Activated gamma-delta T cell (primary cell): ENCODE measurements at places on chromosomes 3 and 15.
A peak's percentile ranks its signal among the peaks of the same experiment; 100 is the strongest.

DNA sequence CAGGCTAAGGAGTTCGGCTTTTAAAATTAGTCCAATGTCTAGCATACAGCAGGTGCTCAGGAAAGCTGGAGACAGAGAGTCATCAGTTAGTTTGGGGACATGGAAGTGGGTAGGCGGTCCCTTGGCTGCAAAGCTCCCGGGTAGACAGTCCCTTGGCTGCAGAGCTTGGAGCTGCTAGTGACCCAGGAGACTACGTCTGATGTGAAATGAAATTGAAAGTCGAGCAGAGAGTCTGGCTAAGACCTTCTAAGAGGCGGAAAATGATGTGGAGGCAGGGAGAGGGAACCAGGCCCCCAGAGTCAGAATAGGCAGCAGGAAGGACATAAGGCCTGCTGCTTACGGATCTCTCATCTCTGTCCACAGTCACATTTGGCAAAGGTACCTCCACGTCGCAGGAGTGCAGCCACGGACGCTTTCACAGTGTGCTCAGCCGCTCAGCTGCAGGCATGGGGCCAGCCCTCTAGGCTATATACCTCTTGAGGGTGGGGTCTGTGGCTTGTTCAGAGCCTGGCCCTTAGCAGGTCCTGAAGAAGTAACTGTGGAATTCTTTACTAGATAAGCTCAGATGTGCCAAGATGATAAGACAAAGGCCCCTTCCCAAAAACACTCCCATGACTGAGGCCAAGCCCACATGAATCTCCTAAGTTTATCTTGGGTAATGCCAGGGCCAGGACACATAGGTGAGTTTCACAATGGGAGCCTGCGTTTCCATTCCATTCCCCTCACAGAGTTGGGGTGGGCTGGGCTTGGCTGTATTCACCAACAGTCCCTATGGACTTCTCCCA is 131.7 kb downstream of the XXYLT1 start:
- DNase-seq = no peak

DNA sequence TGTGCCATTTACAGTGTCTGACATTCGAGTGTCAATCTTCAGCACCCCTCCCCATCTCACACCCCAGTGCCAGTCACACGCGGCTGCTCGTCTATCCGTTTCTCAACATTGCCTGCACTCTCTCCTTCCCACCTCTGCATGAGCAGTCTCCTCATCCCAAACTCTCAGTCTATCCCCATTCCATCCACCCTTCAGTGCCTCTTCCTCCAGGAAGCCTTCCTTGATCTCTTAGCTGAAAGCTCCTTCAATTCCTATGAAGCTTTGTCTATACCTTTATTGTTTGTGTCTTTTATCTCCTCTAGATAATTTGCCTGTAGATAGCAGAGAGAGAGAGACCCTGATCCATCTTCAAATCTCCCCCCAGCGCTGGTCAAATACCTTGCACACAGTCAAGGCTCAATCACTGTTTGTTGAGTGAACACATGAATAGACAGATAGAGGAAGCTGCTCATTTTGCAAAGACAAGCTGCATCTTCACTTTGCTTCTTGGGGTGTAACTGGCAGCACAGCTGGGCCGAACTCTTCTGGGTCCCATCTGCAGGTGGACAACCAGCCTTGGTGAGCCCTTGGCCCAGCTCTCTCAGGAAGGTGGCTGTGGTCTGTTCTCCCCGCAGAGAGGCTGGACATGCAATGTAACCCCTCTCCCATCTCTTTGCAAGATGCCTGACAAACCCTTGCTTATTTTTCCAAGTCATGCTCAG is 52.8 kb downstream of the ITGA11 start:
- DNase-seq = no peak

GRCh38 chr3:181581656-181582055 is 130.1 kb upstream of the SOX2 start:
- DNase-seq = no peak

DNA sequence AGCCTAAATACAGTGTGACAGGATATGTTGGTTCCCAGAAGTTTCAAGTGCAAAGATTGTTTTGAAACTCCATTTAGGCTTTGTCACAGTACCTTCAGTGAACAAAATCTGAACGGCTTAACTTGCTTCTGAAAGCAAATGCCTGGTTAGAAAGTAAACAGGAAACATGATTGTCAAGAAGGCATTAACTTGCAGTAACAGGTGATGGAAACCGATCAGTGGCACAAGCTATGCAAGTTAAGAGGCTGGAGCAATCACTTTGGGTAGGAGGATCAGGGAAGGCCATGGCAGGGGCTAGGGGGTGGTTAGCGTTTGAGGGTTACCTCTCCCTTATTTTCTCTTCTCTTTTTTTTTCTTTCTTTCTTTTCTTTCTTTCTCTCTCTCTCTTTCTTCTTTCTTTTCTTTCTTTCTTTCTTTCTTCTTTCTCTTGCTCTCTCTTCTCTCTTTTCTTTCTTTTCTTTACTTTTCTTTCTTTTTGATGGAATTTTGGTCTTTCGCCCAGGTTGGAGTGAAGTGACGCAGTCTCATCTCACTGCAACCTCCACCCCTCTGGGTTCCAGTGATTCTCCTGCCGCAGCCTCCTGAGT is 2.4 kb downstream of the HYKK start:
- no peak for DNase-seq

DNA sequence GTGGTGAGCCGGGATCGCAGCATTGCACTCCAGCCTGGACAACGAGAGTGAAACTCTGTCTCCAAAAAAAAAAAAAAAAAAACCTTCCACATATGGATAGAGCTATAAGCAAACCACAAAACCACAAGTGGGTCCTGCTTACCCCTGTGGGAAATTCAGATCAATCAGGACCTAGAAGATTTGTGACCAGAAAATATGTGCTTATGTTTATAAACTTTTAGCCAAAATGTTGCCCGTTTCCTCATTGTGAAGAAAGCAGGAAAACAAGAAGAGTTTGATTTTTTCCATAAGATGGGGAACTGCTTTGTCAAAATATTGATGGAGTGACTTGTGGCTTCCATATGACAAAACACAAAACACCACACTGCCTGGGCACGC is 3.4 kb upstream of the SLC25A38 start:
- DNase-seq = no peak

GRCh38 chr3:176566757-176567156 is 630.5 kb downstream of the TBL1XR1 start:
- DNase-seq = no peak

GRCh38 chr3:147937891-147938290 is 528.7 kb downstream of the ZIC1 start:
- no peak for DNase-seq

DNA sequence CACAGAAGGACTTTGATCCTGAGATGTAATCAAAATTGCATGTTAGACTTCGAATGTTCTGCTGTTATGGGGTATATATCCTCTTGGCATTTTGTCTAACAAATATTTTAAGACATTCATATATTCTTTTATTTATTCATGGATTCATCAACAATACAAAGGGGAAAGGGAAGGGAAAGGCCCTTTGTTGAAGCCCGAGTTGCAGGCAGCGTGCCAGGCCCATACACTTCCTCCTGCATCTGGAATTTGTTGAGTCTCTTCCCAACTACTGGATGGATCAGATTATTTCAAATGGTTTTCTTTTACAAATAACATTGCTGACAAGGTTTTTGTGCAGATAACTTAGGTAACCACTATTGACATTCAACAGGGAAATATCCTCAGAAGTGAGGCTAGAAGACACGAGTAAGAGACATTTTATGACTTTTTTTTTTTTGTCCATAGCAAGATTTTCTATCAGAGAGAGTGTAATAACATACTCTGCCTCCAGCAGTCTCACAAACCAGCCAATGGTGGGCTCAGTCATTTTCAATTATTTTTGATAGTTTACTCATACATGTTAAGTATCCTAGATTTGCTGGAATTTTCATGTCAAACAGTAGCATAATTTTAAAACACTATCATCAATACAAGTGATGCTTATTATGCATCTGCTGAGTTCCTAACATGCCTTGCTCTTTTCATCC is 94.3 kb downstream of the RPL39L start:
- DNase-seq = no peak

DNA sequence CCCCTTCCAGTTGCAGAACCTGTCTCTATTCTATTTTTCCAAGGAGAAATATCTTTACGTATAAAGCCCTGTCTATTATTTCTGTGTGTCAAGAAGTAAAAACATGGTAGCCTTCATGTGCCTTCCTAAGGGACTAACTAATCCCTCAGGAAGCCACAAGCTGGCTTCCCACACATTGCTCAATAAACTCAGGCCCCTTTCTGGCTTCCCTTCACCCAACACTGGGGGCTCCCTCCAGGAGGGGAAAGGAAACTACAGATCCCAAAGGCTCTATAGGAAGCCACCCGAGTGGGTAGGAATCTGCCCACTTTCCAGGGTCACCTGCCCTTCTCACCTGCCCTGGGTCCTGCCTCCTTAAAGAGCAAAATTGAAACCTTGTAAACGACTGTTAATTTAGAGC is 4.6 kb downstream of the TLE3 start:
- DNase-seq = no peak

- DNase-seq = no peak
These were observed 223.5 kb upstream of the PROK2 start for GRCh38 chr3:72008226-72008996.

DNA sequence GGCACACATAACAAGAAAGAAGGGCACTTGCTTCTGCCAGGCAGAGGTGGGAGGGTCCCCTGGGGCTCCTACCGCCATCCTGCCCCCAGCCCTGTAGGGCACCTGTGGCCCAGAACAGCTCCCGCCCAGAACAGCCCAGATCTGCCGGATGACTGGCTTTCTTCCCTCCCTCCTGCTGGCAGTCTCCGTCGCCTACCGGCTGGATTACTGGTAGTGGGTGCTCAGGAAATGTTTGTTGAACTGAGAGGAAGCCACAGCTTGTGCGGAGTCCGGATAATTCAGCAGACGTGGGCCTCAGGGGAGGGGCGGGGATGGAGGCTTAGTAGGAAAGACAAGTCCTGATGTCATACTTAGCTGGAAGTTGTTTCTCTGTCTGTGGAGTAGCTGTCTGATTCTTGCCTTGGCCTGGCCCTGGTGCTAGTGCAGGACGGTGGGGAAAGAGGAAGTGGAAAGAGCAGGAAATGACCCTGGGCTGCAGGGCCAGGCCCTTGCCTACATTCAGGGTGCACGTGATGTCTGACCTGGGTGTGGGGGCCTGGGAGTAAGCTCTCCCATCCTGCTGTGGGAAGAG is 6.7 kb downstream of the CCDC9B start:
- DNase-seq = no peak

- no peak for DNase-seq
These were observed 229.2 kb upstream of the ZPLD1 start for GRCh38 chr3:102205647-102206046.

DNA sequence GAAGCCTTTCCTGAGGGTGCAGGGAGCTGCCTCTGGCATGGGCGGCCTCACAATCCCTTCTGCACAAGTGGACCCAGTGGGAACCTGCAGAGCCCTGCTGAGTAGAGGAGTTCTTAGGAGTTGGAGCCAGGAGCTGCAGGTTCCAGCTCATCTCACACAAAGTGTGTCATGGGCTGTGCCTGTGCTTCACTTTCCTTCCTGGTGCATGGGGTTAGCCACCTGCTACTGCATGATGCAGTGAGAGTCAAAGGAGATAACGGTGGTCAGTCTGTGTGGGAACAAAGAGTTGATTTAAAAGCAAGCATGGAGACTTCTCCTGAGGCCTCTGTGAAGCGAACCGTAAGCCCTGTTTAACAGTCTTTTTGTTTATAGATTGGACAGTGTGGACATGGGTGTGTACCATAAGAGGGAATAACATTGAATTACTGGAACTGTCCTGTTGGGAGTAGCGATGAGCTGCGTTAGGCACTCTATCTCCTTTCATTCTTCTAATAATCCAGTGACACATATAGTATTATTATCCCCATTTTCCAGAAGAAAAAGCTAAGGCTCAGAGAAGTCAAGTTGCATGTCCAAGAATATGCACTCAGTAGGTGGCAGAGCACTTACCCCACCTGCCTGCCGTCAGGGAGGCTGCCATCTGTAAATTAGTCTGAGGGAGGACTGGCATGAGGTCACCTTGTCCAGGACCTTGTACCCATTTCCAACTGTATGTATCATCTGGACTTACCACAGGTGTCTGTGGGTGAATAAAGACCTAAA is 68.7 kb upstream of the PRR23C start:
- no peak for DNase-seq

- no peak for DNase-seq
These were observed 3.5 kb downstream of the EIF4E3 start for GRCh38 chr3:71721651-71722157.

GRCh38 chr15:49827311-49827710 is 206.5 kb downstream of the DTWD1 start:
- no peak for DNase-seq

DNA sequence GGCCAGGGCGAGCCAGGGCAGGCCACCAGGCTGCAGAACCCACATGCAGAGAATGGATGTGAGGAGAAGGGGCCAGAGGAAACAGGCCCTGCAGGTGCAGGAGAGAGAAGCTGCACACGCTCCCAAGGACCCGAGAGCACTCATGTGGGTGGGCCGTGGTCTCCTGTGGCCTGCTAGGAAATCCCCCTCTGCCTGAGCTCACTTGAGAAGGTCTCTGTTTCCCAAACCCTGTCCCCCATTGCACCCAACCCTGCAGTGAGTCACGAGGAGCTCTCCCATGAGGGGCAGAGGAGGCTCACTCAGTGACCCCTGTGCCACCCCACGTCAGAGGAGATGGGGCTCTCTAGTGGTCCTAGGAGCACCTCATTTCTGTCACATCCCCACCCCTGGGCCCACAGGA is 111.1 kb downstream of the KLF13 start:
- DNase-seq = peak; percentile 9

- no peak for DNase-seq
These were observed 97.1 kb upstream of the CCDC39 start for GRCh38 chr3:180776433-180776832.

DNA sequence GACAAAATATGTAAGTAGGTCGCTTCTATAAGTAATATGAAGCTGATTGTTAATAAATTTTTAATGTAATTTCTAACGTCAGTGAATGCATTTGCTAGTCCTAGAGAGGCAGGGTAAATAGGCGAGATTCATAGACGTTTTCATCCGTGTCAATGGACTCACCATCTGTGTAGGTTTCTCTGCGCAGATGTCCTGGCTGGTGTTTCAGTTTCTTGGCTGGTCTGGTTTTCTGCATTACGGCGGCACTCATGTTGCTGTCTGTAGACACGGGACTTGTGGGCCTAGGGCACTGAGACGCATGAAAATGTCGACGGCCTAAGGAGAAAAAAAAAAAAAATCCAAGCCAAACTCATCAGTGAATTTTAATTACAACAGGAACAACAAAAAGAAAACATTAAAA is 1153.3 kb downstream of the ROBO1 start:
- DNase-seq = no peak

DNA sequence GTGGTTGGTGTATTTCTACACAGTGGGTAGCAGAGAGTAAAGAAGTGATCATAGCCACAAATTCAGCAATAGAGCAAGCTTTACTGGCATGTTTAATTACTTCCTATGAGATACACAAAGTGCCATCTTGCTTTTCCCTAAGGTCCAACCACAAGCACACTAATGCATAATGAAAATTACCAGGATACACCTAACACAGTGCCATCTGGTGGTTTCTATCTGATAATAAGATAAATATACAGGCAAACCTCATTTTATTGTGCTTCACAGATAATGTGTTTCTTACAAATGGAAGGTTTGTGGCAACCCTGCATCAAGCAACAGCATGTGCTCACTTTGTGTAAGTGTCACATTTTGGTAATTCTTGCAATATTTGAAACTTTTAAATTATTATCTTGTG is 223.0 kb downstream of the NSUN3 start:
- DNase-seq = no peak

GRCh38 chr3:183959214-183959613 is 58.5 kb downstream of the ABCC5 start:
- DNase-seq = no peak
